ENCODE measurements at places on chromosomes 6 and 20.
A peak's percentile ranks its signal among the peaks of the same experiment; 100 is the strongest.

DNA sequence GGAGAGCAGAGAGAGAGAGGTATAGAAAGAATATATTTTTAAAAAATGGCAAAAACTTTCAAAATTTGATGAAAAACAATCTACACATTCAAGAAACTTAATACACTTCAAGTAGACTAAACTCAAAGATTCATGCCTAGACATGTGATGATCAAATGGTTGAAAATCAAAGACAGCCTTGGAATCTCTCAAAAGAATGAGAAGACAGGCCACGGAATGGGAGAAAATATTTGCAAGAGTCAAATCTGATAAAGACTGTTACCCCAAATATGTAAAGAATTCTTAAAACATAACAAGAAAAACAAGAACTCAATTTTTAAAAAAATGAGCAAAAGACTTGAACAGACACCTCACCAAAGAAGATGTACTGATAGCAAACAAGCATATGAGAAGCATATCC, 49.7 kb downstream of the THEMIS start:
- H3K4me1 ChIP-seq = peaks cover 5% of the 10 kb centered on the region
- H3K36me3 ChIP-seq = no peaks in the 10 kb centered on the region
- no peaks in the 10 kb centered on the region for H3K27me3 ChIP-seq
- H3K4me3 ChIP-seq = no peak overlapping the region

GRCh38 chr6:104572901-104573300, 286.8 kb downstream of the HACE1 start:
- H3K36me3 ChIP-seq = no peaks in the 10 kb centered on the region
- H3K27ac ChIP-seq = no peak overlapping the region
- H3K27me3 ChIP-seq = peaks cover 3% of the 10 kb centered on the region
- no peak overlapping the region for H3K4me3 ChIP-seq
- peaks cover 3% of the 10 kb centered on the region for H3K4me1 ChIP-seq

- peaks cover 48% of the 10 kb centered on the region for H3K36me3 ChIP-seq
- no peak for DNase-seq
- no peak overlapping the region for H3K27ac ChIP-seq
Observed at GRCh38 chr20:25467441-25467840, 60.0 kb downstream of the GINS1 start.

GRCh38 chr6:71420693-71421328, 132.2 kb downstream of the OGFRL1 start:
- H3K4me3 ChIP-seq = peak overlapping the region; percentile 85
- H3K27me3 ChIP-seq = no peaks in the 10 kb centered on the region
- H3K36me3 ChIP-seq = no peaks in the 10 kb centered on the region
- peak overlapping the region; percentile 37 for H3K27ac ChIP-seq

DNA sequence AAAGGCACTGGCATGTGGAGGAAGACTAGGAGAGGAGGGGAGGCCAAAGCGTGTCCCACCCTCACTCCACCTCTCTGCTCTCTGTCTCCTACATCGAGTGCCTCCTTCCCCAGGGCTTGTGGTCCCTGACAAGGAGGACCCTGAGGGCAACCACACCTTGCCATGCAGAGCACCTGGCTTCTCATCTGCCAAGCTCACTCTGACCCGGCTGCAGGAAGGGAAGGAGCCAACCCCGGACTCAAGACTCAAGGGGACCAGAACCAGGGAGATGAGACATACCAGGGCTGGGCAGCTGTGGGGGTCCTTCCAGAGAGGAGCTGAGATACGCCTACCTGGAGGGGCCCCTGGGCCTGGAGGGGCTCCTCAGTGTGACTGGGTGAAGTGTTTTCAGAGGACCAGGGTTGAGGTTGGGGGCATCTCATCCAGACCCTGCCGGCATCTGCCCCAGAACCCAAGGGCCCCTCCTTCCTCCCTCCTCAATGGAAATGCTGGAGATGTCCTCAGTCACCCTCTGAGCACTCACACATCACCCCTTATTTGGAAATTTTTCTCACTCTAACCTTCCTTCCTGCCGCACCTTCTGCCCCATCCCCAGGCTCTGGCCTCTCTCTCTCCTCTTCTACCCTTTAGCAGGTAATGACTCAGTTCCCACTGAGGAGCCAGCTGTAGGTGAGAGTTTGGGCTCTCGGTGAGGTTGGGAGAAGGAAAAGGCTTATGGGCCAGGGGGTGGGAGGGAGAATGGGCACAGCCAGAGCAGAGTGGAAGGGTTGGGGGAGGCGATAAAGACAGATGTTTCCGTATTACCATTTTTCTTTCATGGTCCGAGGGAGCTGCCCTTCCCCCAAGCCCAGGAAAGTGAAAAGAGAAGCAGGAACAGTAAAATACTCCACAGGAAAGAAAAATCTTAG, 32.0 kb upstream of the POU5F1 start:
- peaks cover 21% of the 10 kb centered on the region for H3K4me1 ChIP-seq
- DNase-seq = peak; percentile 24
- H3K4me3 ChIP-seq = no peak overlapping the region
- H3K36me3 ChIP-seq = no peaks in the 10 kb centered on the region

GRCh38 chr20:1389703-1390580, 2.9 kb downstream of the FKBP1A start:
- H3K27ac ChIP-seq = peak overlapping the region; percentile 82
- no peak for DNase-seq
- H3K4me1 ChIP-seq = peaks cover 81% of the 10 kb centered on the region

DNA sequence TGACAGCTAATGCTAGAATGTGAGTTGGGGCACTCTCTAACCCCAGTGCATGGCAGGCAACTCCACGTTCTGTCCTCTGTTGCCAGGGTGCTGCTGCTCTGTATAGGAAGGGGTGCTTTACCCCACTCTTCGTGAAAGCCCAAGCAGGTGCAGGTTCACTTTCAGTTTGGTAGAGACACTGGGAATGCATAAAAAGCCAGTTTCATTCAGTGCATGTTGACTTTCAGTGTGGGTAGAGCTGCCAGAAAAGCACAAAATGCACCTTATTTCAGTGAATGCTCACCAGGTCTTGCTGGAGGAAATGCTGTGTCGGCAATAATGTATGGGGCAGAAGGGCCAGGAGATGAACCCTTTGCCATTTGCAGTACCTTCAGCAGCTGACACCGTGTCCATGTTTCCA, 62.1 kb upstream of the ADGRB3 start:
- DNase-seq = no peak
- H3K4me3 ChIP-seq = no peak overlapping the region
- H3K4me1 ChIP-seq = peaks cover 2% of the 10 kb centered on the region
- peaks cover 3% of the 10 kb centered on the region for H3K27me3 ChIP-seq

DNA sequence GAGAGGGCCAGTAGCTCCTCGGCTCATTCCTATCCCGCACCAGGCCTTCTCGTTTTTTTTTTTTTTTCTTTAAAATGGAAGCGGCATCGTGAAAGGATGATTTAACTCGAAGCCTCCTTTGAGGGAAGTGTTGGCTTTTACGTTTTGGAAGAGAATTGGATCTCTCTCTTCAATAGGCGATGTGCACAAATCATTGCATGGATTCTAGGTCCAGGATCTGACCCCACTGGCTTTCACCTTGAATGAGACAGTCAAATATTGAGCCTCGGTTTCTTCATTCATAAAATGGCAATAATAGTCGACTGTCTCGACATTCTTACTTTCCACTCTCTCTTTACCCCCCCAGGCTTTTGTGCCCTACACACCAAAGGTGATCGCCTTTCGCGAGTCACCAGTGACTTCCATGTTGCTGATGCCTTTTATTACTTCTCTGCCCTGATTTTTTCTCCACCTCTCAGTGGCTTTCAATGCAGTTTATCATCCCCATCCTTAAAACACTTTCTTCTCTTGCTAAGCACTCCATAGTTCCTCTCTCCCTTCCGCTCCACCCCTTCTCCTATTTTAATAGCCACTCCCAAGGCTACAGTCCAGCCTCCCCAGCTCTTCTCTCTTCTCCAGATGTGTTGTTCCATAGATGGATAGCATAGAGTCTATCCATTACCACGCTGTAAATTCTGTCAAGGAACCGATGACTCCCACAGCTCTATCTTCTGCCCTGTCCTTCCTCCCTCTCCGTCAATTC, 473 bp upstream of the DTNBP1 start:
- H3K4me1 ChIP-seq = peaks cover 7% of the 10 kb centered on the region
- peak overlapping the region; percentile 16 for H3K27ac ChIP-seq
- H3K27me3 ChIP-seq = no peaks in the 10 kb centered on the region
- H3K36me3 ChIP-seq = peaks cover 7% of the 10 kb centered on the region

DNA sequence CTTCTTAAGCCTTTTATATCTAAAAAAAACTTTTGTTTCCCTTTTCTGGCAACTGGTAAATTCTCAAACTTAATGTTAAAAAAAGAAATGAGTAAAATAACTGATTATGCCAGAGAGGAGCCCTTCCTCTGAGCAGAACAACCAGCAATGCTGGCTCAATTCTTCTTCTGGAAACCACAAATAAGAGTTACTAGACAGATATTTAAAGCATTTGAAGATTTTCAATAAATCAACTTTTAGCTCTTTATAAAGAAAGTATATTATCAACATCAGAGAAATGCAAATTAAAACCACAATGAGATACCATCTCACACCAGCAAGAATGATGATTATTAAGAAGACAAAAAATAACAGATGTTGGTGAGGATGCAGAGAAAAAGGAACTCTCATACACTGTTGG, 61.1 kb upstream of the TCF21 start:
- DNase-seq = no peak
- H3K36me3 ChIP-seq = no peaks in the 10 kb centered on the region
- no peak overlapping the region for H3K4me3 ChIP-seq
- no peaks in the 10 kb centered on the region for H3K4me1 ChIP-seq
- no peak overlapping the region for H3K27ac ChIP-seq

- peaks cover 3% of the 10 kb centered on the region for H3K27me3 ChIP-seq
- no peak overlapping the region for H3K27ac ChIP-seq
- DNase-seq = no peak
- no peaks in the 10 kb centered on the region for H3K36me3 ChIP-seq
- H3K4me1 ChIP-seq = no peaks in the 10 kb centered on the region
Observed at GRCh38 chr20:19598117-19598850, 159.8 kb upstream of the RIN2 start.

DNA sequence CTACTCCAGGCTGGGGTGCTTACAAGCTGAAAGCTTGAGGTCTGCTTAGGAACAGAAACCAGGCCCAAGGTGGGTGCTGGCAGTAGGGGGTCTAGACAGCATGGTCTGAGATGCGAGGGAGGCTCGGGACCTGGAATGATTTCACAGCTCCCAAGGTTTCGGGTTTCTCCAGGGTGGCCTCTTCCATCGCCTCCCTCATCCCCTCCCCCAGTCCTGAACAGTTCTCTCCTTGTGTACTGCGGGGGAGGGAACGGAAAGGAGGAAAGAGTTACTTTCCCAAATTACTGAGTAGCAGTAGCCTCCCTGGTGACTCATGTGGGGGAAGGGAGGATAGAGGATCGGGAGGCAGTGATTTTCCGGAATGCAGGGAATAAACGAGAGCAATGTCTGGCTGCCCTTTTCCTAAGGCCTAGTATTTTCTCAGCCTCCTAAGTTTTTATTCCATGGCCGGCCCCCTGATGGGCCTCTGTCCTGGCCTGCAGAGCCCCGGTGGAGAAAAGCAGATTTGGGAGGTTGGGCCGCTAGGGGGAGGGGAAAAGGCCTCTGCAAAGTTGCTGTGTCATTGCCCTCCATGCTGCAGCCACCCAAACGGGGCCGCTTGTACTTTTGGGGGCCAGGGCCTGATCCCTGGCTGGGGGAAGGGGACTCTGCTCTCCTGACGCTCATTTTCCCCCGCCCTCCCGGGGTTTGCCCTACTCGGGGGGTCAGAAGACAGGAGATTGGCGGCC, 1.5 kb downstream of the BRD2 start:
- peaks cover 18% of the 10 kb centered on the region for H3K27me3 ChIP-seq
- H3K27ac ChIP-seq = peak overlapping the region; percentile 100
- H3K36me3 ChIP-seq = peaks cover 37% of the 10 kb centered on the region
- peak; percentile 75 for DNase-seq
- peak overlapping the region; percentile 97 for H3K4me3 ChIP-seq
- peaks cover 55% of the 10 kb centered on the region for H3K4me1 ChIP-seq

DNA sequence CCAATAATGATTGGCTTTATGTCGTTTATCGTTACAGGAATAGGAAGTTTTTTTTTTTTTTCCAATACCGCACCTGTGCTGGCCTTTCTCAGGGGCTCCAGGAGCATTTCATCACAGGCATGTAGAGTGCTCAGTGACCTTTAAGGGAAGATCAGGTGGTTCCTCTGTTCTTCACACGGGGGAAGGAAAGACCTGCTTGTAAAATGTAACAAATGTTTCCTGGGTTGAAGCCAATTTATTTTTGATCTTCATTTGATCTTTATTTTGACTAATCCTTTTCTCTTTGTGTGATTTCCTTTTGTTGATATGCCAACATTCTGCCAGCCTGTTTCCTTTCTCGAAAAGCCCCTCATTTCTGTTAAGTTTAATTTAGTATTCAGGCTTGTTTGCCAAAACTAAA, 61.9 kb upstream of the HBS1L start:
- H3K27me3 ChIP-seq = no peaks in the 10 kb centered on the region
- DNase-seq = no peak
- H3K36me3 ChIP-seq = no peaks in the 10 kb centered on the region
- H3K4me3 ChIP-seq = no peak overlapping the region

- H3K4me1 ChIP-seq = peaks cover 25% of the 10 kb centered on the region
- no peak overlapping the region for H3K27ac ChIP-seq
- no peak overlapping the region for H3K4me3 ChIP-seq
- no peaks in the 10 kb centered on the region for H3K36me3 ChIP-seq
- no peak for DNase-seq
Observed at GRCh38 chr6:155103816-155104366, 108.8 kb downstream of the TIAM2 start.

GRCh38 chr6:83633609-83634008, 75.3 kb downstream of the SNAP91 start:
- H3K4me1 ChIP-seq = peaks cover 9% of the 10 kb centered on the region
- no peaks in the 10 kb centered on the region for H3K27me3 ChIP-seq
- DNase-seq = no peak
- no peaks in the 10 kb centered on the region for H3K36me3 ChIP-seq
- no peak overlapping the region for H3K27ac ChIP-seq

DNA sequence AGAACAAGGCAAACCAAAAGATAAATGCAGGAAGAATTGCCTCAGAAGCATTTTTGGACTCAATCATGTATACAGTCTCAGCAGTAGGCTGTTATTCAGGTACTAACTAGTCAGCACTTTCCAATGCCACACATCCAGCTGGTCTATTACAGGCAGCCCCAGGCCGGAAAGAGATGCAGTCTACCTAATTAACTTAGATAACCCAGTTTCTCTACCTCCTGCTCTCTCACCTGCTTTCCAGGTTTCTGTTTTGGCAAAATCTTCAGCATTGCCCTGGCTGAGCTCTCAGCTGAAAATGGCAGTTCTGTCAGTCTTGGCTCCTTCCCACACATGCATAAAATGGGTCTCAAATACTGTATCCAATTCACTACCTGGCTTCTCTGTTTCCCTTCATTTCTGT, 101.3 kb upstream of the UFL1 start:
- no peaks in the 10 kb centered on the region for H3K36me3 ChIP-seq
- no peak overlapping the region for H3K4me3 ChIP-seq
- no peaks in the 10 kb centered on the region for H3K4me1 ChIP-seq
- H3K27me3 ChIP-seq = no peaks in the 10 kb centered on the region
- no peak for DNase-seq

GRCh38 chr6:36387440-36388303, at the start of gene ETV7:
Gene ETV7 (minus strand): TSS chr6:36387669. CDS start chr6:36387541, 128 bp downstream.
- peak within 1 kb of the TSS; percentile 85 for H3K4me3 ChIP-seq
- DNase-seq = peak; percentile 26
- H3K36me3 ChIP-seq = no peaks in the 10 kb centered on the region
- H3K4me1 ChIP-seq = peaks cover 10% of the 10 kb centered on the region
